ENCODE measurements at places on chromosomes 4 and X.

DNA sequence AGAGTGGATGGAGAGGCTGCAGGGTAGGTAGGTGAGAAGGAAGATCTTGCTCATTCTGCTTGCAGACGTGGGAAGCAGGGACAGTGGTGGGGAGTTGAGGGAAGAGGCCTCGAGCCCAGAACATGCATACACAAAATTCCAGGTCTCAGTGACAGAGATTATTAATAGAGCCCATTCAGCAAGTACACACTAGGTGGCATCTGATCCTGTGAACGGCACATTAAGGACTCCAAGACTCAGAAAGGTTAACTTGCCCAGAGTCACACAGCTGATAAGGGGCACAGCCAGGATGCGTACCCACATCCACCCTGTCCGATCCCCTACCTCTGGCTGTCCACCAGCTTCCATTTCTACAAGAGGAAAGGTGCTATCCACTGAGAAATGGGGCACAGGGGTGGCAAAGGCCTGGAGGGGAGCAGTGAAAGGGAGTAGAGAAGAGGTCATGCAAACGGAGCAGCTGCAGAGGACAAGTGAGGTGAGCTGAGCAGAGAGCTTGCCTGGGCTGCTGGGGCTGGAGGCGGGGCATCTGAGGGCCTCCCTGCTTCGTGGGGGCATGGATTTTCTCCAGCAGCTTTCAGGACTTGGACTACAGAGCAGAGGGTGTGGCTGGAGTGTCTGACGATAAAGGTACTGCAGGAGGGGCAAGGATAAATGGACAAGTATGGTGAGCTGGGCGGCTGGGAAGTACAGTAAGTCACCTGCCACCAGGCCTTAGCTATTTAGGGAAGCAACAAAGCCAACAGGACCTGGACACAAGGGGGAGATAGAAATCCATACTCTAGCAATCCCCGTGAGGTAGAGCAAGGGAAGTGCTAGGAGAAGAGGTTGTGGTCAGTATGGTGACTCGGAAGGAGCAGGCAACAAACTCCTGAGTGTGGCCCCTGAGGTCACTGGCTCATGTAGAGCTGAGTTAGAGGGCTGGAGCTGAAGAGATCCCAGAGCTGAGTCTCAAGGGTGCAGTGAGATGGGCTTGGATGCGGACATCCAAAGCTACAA lies 11.2 kb downstream of the IDS start:
- no peak for DNase-seq

DNA sequence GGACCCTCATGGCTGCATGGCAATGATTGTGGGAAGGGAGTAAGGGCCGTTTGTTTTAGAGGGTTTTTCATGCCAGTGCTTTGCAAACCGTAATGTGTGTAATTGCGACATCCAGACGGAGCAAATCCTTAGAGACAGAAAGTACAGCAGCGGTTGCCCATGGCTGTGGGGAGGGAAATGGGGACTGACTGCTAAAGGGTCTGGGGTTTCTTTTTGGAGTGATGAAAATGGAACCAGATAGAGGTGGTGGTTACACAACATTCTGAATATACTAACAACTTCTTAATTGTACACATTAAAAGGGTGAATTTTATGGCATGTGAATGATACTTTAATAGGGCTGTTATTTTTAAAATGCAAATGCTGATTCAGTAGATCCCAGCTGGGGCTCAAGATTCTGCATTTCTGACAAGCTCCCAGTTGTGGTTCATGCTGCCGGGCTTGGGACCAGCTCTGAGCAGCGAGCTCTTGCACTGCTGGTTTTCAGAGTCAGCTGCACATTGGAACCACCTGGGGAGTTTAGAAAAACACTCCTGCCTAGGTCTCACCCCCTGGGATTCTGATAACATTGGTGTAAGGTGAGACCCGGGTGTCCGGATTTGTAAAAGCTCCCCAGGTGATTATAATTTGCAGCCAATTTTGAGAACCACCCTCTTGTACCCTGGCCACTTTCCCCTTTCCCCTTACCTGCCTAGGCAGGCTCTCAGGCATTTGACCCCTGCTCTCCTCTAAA lies 47.7 kb downstream of the PRPS1 start:
- DNase-seq = peak; percentile 68

- no peak for DNase-seq
Observed at GRCh38 chrX:8803326-8803725, 2.1 kb upstream of the FAM9A start.

DNA sequence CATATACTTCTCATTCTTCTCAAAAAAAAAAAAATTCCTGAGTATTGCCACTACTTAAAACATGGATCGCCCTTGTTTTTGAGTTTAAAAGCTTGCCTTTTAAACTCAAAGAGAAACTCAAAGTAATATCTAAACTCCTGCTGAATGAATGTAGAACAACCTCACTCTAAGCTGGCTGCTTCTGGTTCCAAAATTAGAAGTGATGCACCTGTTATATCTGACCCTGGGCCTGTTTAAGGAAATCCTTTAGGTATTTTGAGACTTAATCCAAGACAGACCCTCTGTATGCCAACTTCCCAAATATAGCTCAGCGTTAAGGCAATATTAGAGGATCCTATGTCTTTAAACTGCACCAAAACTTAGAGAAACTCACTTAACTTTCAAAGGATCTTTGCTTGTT lies 1.8 kb upstream of the OTUD4 start:
- DNase-seq = no peak

GRCh38 chr4:47531954-47532321 lies 46.9 kb downstream of the ATP10D start:
- DNase-seq = no peak

DNA sequence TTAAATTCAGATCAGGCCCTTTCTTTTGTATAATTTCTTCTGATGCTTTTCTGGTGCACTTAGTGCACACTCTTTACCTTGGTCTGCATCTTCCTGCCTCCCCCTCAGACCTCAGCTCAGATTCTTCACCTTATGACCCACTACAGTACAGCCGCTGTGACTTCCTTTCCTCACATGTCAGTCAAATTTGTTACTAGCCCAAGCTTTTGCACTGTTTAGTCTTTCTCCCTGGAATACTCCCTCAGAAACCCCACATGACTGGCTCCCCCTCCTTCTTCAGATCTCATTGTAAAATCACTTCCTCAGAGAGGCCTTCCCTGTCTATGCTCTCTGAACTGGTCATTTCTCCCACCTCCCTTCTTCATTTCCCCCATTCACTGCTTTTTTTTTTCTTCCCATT lies 132.9 kb downstream of the FRAS1 start:
- no peak for DNase-seq

GRCh38 chrX:130834830-130835229 lies 68.2 kb downstream of the ENOX2 start:
- DNase-seq = no peak

DNA sequence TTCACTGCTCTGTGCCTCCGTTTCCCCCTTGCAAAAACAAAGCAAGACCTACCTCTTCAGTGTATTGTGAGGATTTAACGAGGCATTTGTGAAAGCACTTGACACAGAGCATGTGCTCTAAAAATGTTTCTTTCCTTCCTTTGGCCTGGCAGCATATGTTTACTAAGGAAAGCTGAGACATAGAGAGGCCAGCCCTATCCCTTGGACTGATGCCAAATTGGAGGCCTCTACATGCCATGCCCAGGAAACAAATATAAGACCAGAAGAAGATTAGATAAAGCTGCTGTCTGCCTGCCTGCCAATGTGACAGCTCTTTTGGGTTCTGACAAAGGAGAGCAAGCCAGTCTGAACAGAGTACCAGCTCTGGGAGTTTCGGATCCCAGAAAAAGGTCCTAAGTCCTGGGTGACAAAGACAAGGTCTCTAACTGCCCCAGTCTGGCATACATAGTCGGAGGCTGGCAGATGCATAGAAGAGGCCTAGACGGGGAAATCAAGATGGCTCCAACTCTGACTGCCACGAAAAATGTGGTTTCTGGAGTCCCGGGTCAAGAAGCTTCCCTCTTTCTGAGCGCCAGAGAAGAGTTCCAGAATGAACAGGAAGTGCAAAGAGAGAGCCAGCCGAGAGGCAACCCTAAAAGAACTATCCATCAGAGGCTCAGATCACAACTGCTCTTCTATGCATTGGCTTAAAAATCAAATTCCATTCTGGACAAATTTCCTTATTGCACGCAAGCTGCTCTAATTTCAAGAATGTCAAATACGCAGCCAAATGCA lies 25.8 kb downstream of the OTUD6A start:
- DNase-seq = no peak

DNA sequence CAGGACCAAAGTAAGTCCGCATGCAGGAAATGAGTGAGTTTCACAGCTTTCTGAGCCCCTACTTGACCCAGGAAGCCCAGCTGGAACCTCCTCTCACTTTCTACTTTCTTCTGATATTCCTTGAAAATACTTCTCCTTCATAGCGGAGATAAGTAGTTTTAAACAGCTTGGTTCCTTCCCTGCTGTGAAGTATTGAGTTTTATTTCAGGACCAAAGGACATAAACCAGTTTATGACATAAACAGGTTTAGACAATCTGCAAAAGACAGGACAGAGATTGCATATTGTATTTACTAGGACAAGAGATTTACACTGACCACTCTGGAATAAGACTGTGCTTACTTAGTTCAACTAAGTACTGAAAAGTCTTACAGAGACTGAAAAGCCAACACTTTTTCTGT lies 54.8 kb downstream of the PAGE2 start:
- DNase-seq = no peak

GRCh38 chrX:79719568-79720231 lies 294.9 kb upstream of the TBX22 start:
- DNase-seq = no peak

DNA sequence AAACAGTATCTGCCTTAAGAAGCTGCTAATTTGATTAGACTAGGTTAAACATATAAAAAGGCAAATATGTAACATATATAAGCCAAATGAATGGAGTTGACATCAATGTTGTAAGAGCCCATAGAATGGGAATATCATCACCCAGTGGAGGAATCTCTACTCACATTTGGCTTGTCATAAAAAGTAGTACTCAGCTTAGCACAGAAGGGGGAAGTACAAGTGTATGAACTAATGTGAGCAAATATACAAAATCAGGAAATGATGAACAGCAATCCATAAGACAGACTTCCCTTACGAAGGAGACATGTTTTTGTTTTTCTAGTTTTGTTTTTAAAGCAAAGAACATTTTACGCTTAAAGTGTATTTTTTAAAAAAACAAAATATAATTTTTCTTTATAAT lies 74.9 kb downstream of the MAB21L2 start:
- peak; percentile 52 for DNase-seq

GRCh38 chrX:130110379-130111219 lies at the start of gene ELF4:
TSS of gene ELF4 (minus strand) at chrX:130110497. CDS start at chrX:130081330, 29,167 bp downstream.
- DNase-seq = peak; percentile 82
